ENCODE measurements at places on chromosomes 5 and 9.

GRCh38 chr9:38441347-38442085, 17.3 kb upstream of the IGFBPL1 start:
- no peak for DNase-seq

- no peak for DNase-seq
These were observed 2.8 kb upstream of the PRDM12 start for GRCh38 chr9:130661451-130662098.

DNA sequence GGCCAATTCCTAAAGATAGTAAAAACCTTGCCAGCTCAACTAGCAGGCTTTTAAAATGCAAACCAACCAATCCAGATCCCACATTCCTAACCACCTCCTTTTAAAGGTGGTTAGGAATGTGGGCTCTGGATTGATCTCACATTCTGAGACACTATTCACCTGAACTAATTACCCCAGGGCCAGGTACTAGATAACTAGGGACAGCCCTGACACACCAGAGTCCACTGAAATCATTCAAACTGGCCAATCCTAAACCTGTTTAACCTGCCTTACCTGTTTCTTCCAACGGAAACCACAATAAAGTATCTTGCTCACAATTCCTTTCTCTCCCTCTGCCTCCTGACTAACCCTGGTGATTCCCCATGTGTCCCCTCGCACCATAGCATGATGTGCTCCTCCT, 168.3 kb upstream of the DMAC1 start:
- DNase-seq, result no peak

DNA sequence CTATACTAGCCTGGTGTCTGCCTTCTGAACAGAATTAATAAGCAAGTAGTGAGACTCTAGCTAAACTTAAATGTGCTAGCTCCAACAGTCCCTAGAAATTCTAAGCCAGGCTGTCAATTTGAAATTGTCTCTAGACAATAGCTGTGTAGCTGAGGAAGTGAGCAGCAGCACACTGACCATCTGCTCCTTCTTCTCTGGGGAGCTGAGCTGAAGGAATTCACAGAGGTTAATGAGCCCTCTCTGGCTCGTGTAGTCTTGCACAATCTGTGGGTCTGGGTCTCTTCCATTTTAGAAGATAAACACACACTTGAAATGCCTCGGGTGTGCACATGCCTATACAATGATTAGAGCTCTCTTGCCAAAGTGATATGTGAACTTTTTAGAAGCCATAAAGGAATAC, 63.5 kb upstream of the BARX1 start:
- DNase-seq, result no peak

DNA sequence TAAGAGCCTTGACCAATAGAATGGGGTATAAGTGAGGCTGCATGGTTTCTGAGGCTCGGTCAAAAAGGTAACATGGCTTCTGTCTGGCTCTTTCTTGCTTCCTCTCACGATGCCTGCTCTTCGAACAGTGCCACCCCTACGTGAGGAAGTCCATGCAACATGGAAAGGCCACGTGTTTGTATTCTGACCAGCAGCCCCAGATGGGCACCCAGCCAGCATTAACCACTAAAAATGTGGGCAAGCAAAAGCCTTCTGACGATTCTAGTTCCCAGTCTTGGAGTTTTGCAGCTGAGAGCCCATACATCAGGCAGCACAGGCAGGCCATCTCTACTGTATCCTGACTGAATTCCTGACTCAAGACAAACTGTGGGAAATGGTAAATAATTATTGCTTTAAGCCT, 24.2 kb upstream of the NREP start:
- DNase-seq, result no peak

DNA sequence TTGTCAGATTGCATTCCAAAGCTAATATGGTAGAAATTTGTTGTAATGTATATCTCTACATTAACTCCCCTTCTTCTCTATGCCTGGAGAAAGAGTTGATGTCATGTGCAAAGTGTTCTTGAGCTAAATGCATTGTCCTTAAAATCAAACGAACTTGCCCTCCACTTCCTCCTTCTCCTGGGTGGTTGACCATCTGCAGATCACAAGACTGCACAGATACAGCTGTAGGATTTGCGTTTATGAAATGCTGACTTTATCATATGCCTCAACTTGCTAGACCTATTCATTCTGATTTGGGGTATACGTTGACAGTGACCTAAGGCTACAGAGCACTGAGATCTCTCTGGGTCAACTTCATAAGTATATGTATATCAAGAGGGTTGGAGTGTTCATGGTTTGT, 8.3 kb downstream of the TRIM32 start:
- DNase-seq, result no peak

GRCh38 chr5:153623751-153624450, 133.4 kb downstream of the GRIA1 start:
- DNase-seq, result no peak

- no peak for DNase-seq
These were observed 46.4 kb upstream of the WWC1 start for GRCh38 chr5:168244838-168245559.

DNA sequence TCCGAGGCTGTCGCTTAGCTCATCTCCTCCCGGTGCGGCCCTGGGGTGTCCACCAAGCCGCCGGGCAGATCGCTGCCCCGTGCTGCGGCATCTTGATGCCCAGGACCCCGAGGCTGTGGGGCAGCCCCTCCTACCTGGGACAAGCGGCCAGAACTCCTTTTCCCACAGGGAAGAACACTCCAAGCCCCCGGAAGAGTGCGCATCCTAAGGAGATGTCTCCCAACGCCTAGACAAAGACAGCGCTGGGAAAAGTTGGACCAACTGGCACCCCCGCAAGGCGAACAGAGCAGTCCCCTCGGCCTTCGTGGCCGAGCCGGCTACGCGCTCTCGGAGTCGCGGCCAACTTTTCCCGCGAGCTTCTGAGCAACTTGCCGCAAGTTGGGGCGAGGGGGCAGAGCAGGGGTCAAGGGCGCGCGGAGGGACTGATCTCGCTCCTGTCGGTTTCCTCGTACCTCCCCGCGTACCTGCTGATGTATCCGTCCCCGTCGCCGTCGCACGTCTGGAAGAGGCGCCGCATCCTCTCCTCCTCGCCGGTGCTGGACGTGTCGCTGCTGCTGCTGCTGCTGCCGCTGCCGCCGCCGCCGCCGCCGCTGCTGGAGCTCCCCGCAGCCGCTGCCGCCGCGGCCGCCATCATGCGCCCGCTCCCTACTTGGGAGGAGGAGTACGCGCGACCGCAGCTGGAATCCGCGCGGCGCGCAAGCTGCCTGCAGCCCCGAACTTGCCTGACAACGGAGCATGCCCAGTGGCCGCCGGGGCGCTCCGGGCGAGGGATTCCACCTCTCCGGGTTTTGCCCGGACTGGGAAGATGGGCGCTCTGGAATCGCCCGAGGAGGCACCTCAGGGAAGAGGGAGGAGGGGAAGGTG, at the start of gene MCC:
Gene MCC, minus strand, starts transcription at position 673 of the 864 bp plus-strand sequence.
- no peak for DNase-seq

- no peak for DNase-seq
These were observed 85.4 kb upstream of the CPEB4 start for GRCh38 chr5:173802670-173803165.

DNA sequence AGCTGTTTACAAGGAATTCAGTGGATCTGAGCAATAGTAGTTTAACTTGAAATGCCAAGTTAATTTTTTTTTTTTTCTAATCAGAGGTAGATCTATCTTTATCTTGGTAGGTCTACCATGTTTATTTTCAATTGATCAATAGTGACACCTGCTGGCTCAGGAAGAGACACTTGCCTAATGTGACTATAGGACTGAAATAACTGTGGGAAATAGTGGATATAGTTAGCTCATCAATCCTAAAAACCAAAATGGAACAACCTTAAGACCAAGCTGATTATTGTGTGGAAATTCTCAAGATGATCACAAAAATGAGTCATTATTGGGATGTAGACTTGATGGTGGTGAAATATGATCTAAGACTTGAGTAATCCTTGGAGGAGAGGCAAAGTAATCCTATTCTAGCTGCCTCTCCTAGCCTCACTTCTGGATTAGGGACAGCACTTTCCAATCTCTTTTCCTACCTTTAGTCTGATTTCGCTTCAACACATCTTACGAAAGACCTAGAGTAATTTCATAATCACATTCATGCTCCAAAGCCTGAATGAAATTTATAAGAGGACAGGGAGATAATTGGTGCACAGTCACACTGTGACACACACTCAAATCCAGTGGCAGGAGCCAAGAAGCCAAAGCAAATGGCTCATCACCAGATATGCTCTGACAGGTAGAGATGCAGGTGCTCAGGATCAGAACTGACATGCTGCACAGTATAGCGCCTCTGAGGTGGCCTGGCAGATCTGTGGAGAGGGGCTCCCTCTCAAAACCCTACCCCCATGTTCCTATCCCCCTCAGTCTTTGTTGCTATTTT, 156.3 kb downstream of the HMHB1 start:
- no peak for DNase-seq

DNA sequence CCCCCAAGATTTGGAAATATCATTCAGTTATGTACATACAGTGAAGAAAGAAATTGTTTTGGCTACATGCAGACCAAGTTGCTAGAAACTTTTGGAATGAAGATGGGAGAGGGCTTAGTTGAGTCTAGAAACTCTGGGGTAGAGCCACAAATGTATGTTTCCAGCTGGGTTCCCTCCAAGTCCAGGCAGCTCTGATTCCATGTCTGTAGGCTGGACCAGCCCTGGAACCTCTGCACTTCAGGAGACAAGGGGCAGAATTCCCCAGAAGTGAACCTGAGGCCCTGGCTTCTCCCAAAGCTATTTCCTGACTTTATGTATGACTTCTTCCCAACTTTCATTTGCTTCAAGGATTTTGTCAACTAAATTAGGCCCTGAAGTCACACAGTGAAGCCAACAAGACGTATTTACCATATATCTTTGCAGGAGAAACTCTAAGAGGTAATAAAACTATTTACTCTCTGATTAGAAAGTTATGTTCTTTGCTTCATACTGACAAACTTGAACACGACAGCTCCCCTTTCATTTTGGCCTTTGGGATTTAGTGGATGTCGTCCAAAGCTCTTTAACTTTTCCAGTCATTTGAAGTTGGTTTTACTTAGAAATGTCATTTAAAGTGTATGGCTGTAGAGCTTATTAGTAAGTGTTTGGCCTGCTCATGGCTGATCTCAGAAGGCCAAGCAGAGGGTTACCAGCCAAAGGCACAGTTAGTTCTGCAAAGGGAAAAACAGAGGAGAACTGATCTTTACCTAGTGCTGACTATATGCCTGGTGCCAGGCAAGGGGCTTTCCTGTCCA, 152.0 kb upstream of the SLC28A3 start:
- no peak for DNase-seq

DNA sequence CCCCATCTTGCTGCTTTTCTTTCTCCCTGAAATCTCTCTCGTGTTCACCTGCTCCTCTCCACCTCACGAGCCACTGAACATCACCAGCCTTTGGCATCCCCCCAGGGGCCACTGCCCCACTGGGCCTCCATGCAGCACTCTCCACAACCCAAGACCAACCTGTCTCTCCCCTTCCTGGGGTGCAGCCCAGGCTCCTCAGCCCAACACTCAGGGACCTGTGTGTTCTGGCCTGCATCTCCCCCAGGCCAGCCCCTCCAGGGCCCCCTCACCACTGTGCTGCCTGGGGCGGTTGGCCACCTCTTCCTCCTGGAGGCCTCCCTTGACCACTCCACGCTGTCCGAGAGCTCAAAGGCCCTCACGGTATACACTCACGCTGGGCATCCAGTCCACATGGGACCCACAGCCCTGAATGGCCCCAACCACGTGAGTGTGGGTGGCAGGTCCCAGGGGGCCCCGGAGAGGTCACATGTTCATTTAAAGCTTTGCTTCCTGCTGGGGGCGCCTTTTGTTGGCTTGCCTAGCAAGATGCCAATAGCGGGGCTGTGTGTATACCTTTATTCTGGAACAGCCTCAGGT, 453 bp upstream of the DOK3 start:
- no peak for DNase-seq

DNA sequence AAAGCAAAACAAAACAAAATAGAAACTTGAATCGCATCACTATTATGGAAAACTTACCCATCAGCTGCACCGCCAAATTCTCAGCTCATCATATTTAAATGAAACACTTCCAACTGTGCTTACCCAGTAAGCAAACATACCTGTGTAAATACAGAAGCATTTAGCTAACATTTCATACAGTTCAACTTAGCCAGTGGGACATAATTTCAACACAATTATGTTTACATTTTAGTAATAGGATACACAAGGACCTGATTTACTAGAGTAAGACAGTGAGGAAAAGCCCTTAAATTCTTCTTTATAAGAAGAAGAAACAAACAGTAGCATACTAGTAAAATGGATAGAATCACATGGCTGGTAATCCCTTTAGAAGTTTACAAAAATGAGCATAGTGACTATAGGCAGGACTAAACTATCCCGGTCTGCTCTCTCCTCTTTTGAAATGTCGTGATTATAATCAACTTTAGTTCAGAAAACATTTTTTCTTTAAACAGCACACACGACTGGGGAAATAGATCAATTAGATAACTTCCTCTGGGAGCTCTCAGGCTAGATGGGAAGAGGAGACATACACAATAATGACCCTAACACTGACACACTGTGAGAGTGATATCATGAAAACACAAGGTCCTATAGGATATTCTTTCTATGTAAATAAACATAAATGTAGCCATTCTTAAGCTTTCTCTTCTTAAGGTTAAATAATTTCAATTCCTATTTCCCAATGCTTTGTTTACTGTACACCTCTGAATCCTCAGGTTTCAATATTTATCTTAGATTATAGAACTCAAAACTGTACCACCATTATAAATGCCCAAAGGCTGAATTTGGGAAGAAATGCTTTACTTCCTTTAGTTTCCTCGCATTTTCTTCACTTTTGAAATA, 15.9 kb upstream of the CDC20B start:
- DNase-seq, result no peak

DNA sequence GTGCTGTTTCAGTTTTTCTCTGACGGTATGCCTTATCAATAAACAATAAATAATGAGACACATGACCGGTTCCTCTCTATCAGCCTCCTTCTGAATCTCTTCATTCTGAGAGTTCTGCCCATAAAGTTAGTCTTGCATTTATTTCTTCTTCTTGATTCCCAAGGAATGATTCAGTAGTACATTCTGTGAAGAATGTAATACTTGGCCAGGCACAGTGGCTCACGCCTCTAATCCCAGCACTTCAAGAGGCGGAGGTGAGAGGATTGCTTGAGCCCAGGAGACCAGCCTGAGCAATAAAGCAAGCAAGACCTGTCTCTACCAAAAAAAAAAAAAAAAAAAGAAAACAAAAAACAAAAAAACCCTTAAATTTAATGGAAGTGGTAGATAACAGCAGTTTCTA, 53.9 kb downstream of the PAM start:
- no peak for DNase-seq

GRCh38 chr9:12133416-12133815, 559.8 kb upstream of the TYRP1 start:
- no peak for DNase-seq

GRCh38 chr9:95018099-95018936, 291.8 kb downstream of the AOPEP start:
- DNase-seq, result no peak

DNA sequence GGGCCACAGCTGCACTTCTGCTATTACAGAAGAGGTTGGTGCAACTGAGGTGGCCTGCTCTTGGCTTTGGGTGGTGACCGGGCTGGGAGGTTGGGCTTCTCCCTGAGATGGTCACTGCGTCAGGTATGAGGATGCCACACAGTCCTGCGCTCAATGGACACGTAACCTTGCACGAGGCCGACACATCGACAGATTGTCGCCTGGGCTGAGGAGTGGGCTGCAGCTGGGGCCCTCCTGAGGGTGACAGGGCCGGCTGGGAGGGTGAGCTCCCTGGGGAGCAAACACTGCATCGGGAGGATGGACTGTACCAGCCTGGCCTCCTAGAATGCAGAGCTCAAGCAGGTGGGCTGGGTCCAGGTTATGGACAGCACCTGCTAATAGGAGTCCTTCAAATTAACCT, 261.1 kb upstream of the ADAMTS16 start:
- DNase-seq, result no peak

All from NCI-H2107 (cell line).